ENCODE measurements at places on chromosomes 6 and 20.
A peak's percentile ranks its signal among the peaks of the same experiment; 100 is the strongest.

- no peak for DNase-seq
These were observed 39.8 kb downstream of the HIVEP1 start for GRCh38 chr6:12051861-12052368.

GRCh38 chr20:31861385-31862156 lies 8.8 kb downstream of the DUSP15 start:
- DNase-seq, result peak; percentile 31

GRCh38 chr6:68343901-68344300 lies 291.2 kb upstream of the ADGRB3 start:
- DNase-seq, result no peak

DNA sequence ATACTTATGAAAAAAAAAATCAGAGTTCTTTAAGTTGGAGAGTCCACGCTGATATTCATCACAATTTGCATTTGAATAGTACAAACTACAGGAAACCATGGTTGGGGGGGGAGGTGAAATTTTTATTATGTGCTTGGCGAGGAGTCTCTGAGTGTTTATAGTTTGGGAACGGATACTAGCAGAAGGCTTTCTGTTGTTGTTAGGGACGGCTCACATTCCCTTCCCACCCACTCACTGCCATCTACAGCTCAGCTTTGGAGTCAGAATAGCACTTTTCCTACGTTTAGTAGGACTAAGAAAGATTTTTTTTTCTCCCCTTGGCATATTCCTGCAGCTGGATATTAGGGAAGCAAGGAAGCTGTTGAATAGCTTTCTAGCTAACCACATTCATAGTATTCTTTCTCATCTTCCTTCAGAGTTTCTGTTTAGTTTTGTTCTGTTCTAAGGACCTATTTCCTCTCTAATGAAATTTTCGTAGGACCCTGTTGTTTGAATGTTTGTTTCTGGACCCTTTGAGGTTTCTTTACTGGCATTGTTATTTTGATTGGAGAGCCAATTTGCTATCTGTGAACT lies 235.1 kb upstream of the ZNF217 start:
- no peak for DNase-seq

- no peak for DNase-seq
These were observed 106.3 kb downstream of the PRKN start for GRCh38 chr6:162621246-162621645.

DNA sequence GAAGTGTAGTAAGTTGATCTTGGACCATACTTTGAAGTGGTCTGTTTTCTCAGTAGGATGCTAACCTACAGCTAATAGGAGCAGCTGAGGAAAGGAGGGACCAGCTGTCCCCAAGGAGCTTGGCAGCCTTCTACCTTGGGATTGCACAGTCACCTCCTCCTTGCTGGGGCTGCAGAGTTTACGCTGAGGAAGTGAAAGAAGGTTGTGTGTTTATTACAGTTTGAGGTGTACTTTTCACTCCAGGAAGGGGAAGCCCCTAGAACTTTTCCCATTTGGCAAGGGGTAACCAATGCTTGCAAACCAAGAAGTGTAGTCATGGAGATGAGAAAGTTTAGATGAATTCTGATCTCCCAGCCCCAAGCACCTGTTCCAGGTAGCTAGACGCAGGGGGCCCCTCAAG lies 58.8 kb downstream of the BMP6 start:
- no peak for DNase-seq

DNA sequence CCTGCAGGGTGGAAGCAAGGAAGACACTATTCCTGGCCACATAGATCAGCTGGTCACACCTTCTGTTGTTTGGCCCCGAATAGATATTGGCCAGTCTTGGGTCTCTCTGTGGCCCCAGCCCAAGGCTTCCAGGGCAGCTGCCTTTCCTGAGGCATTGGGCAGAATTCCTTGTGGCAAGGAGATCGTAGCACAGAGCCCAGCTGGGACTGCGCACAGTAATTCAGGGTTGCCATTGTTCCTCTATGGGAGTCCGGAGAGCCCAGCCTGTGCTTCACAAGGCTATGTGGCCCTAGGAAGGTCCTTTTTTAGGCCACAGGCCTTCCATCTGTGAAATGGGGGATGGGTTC lies 6.9 kb downstream of the SGK2 start:
- no peak for DNase-seq

- DNase-seq, result no peak
These were observed 115.3 kb downstream of the LCA5 start for GRCh38 chr6:79421707-79422484.

DNA sequence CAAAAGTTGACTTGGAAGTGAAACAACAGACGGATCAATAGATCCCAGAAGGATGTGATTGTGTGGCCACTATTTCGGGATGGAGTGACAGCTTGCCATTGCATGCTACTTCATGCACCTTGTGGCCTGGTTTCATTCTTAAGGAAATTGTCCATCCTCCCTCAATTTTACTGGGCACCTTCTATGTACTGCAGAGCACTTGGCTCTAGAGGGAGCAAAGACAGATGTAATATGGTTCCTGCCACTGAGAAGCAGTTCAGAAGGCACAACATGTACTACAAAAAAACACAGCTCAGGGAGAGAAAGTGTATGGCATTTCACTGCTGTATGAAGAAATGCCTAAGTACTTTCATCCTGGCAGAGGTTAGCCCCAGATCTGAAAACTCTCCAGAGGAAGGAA lies 91.9 kb downstream of the FOXA2 start:
- no peak for DNase-seq

GRCh38 chr20:23435626-23436539 lies 3.6 kb upstream of the CSTL1 start:
- DNase-seq, result no peak

- DNase-seq, result no peak
These were observed 2.0 kb downstream of the LKAAEAR1 start for GRCh38 chr20:64082126-64082731.

GRCh38 chr6:20629509-20629908 lies 95.3 kb downstream of the CDKAL1 start:
- no peak for DNase-seq

GRCh38 chr20:62200491-62201172 lies 17.8 kb downstream of the MTG2 start:
- DNase-seq, result no peak
